ENCODE measurements at places on chromosomes 11 and 22.

- no peak for DNase-seq
These were observed 70.7 kb upstream of the AKIP1 start for GRCh38 chr11:8839957-8840945.

GRCh38 chr11:119372260-119373058 is 9.0 kb downstream of the USP2 start:
- no peak for DNase-seq

GRCh38 chr11:134034496-134035381 is 34.1 kb upstream of the JAM3 start:
- no peak for DNase-seq

- DNase-seq = no peak
These were observed 230.7 kb downstream of the FAT3 start for GRCh38 chr11:92455210-92455790.

- DNase-seq = no peak
These were observed 22.1 kb downstream of the LMO2 start for GRCh38 chr11:33869481-33870422.

DNA sequence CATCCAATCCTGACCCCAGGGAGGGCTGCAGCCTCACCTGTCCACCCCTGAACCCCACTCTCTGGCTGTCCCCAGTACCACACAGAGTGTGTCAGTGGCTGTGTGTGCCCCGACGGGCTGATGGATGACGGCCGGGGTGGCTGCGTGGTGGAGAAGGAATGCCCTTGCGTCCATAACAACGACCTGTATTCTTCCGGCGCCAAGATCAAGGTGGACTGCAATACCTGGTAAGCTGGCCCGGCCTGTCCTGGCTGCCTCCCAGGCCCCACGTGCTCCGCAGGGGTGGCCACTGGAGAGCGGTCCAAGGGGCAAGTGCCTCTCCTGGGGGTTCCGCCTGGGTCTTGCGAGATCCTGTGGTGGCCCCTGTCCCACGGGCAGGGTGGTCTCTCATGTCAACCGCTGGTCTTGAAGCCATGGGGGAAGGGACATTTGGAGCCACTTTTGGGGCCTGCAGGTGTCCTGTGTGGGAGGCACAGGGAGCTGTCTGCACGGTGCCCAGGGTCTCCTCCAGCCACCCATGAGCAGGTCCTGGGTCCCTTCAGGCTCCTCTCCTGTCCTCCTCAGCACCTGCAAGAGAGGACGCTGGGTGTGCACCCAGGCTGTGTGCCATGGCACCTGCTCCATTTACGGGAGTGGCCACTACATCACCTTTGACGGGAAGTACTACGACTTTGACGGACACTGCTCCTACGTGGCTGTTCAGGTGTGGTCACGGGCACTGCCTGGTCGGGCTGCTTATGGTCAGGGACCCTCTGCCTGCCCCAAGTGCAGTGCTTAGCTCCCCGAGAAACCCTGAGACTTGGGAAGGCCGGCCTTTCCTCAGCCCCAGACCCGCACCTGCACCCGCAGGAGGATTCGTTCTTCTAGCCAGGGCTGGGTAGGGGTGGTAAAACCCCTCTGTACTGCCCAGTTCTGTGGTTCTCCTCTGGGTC is 11.8 kb downstream of the MUC2 start:
- no peak for DNase-seq

DNA sequence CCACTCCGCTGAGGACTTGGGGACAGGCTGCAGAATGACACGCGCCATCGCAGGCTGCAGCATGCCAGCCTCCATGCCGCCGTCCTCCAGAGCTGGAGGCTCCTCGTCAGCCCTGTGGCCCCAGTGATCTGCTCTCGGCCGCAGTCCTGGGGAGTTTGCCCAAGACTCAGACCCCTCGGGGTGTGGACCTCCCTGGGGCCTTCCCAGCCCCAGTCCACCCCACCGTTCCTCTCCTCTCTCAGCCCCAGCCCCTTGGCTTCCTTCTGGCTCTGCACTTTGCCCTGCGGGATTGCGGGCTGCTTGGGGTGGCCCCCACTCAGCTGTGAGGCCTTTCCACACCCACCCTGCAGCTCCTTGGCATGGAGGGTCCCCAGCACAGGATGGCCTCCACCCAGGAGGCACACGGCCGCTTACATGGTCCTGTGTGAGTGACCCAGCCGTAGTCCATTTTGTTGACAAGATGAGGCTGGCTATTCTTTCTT is 414.9 kb downstream of the TBC1D22A start:
- no peak for DNase-seq

DNA sequence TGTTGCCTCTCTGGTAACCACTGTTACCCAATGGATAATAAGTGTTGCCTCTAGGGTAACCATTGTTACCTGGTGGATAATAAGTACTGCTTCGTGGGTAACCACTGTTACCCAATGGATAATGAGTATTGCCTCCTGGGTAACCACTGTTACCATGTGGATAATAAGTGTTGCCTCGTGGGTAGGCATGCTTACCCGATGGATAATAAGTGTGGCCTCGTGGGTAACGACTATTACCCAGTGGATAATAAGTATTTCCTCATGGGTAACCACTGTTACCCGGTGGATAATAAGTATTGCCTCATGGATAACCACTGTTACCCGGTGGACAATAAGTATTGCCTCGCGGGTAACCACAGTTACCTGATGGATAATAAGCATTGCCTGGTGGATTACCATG is 13.8 kb upstream of the NXPE4 start:
- DNase-seq = no peak

DNA sequence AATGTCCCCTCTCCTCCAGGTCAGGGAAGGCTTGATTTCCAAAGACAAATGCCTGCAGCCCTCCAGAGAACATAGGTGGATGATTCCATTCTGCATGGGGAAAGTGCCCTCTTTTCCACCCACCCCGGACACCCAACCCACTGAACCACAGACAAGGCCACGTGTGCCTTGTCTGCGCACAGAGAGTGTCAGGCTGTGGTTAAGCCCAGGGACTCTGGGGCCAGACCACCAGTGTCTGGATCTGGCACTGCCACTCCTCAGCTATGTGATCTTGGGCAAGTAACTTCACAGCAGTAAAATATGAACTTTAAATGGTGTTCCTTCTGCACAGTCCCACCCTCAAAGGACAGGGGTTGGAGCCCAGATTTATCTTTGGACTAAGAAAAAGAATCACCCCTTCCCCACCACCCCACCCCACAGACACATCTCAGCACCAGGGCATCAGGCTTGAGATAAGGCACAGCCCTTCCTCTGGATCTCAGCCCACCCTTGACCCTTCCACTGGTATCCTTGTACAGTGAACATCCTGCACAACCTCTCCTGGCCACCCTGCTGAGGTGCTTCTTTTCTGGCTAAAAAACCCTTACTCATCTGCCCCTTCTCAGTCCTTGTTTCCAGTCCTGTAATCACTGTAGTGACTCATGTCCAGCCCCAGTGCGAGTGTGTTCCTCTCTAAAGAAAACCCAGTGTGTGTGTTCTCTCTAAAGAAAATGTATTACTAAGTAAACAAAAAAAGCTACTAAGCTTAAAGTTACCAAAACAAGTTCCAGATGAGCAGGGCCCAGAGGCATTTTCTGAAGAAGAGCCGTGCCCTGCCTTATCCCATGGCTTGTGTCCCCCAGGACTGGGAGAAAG is 1.9 kb upstream of the PTGDR2 start:
- DNase-seq = no peak

GRCh38 chr11:57269571-57270021 is 32.5 kb upstream of the APLNR start:
- DNase-seq = no peak

GRCh38 chr22:47373648-47374272 is 611.3 kb downstream of the TBC1D22A start:
- no peak for DNase-seq

DNA sequence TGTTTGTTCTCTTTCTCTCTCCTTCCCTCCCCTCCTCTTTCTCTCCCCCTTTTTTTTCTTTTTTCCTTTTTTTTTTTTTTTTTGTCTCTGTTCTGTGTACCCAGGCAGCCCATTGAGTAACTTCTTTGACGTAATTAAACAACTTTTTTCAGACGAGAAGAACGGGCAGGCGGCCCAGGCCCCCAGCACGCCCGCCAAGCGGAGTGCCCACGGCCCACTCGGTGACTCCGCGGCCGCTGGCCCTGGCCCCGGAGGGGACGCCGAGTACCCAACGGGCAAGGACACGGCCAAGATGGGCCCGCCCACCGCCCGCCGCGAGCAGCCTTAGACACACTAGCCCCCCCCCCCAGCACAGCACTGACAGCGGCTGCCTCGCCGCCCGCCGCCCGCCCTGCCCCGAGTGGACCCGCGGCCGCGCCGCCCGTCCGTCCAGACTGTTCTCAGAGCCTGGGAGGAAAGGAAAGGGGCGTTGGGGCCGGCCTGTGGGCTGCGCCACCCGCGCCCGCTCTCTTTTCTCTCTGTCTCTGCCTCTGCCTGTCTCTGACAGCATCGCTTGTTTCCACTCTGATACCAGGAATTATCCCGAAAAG is 26.1 kb downstream of the MOB2 start:
- no peak for DNase-seq

- no peak for DNase-seq
These were observed 766.4 kb upstream of the LUZP2 start for GRCh38 chr11:23730307-23730998.

GRCh38 chr11:110870816-110871522 is 158.7 kb upstream of the ARHGAP20 start:
- DNase-seq = no peak

DNA sequence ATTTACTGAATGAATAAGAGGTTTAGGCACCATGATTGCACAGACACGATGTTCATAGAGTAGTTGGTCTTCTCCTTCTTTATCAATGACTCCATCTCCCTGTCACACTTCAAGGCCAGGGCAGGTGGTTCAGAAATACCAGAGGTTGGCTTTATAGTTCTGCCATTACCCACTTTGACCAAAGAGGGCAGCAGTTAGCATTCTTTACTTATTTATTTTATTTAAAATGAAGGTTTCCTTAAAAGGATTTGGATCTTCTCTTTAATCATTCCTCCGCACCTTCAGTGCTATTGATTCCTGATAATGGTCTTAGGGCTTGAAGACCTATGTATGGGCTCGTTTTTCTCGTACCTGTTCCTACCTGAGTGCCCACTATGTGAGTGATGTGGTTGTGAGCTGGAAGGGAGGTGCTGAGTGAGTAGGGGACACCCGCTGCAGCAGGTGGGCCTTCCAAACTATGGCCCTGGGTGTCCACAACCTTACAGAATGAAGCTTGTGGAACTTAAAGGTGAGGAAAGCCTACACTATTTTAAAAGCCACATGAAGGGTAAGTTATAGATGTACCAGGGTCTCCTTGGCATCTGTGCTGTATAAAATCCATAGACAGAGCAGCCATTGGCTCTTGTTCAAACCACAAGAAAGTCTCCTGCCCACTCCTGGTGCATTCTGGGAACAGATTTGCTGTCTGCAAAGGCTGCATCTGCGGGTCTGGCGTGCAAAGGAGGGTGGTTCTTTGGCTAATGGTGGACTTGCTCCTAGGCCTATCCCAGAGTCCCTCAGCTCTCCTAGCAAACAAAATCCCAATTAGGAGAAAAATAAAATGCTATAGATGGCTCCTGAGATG is 35.0 kb downstream of the TIMP3 start:
- DNase-seq = no peak

DNA sequence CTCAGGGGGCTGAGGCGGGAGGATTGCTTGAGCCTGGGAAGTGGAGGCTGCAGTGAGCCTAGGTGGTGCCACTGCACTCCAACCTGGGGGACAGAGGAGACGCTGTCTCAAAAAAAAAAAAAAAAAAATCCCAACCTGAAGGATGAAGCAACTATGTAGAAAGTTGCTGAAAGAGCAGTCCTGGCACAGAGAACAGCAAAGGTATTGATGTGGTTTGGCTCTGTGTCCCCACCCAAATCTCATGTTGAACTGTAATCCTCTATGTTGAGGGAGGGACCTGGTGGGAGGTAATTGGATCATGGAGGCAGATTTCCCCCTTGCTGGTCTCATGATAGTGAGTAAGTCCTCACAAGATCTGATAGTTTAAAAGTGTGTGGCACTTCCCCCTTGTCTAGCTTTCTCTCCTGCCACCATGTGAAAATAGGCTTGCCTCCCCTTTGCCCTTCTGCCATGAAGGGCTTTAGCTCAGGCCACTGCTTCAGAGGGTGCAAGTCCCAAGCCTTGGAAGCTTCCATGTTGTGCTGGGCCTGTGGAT is 10.7 kb upstream of the SERPING1 start:
- DNase-seq = no peak

DNA sequence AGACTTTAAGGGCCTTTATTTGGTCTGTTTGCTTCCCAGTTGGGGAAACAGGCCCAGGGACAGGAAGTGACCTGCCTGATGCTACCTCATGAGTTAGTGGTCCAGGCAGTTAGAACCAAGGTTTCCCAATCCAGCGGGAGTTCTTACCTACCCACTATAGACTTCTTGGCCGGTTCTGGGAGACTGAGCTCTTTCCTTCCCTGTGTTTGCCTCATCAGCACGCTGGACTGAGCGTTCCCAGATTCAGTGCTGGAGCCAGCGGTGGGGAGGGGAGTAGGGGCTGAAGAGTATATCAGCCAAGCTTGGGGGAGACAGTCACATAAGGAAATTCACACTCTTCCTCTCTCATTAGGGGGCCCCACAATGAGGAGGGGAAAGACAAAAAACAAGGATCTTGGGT is 27.1 kb downstream of the TIMP3 start:
- DNase-seq = no peak
